ENCODE measurements at places on chromosomes 1 and 21.

DNA sequence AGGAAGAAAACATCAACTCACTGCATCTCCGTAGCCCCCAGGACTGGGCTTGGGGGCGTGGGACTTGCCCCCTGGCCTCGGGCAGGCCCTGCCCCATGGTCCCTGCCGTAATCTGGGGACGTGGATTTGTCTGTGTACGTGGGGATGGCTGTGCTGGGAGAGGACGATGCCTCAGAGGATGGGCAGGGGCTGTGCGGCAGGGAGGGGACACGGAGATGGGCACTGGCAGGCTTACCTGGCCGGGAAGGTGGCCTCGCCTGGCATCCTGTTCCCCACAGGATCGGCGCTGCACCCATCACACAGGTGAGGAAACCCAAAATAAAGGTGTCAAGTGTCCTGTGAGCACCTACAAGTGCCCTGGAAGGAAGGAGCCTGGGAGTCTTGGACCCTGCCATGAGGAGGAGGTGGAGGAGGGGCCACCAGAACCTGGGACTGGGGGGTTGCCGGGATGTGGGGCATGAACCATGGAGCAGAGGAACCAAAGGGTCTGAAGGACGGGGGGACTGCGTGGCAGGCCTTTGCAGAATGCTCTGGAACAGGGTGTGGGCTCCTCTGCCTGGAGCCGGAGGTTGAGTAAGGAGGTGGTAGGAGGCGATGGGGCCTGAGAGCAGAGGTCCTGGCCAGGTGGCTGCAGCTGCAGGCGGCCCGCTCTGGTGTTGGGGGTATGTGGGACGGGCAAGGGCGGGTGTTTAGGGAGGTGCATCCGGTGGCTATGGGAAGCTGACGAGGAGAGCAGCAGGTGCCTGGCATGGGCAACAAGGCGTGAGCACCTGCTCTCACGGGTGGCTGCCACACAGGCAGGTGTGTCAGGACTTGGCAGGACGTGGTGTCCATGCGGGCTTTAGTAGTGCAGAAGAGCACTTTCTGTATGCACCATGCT is 27.8 kb upstream of the LRRC3 start:
- no peak for DNase-seq

- no peak for DNase-seq
Measured at GRCh38 chr1:152777510-152778137, 2.7 kb downstream of the LCE1F start.

GRCh38 chr1:23927097-23927496 is 13.9 kb upstream of the CNR2 start:
- no peak for DNase-seq

DNA sequence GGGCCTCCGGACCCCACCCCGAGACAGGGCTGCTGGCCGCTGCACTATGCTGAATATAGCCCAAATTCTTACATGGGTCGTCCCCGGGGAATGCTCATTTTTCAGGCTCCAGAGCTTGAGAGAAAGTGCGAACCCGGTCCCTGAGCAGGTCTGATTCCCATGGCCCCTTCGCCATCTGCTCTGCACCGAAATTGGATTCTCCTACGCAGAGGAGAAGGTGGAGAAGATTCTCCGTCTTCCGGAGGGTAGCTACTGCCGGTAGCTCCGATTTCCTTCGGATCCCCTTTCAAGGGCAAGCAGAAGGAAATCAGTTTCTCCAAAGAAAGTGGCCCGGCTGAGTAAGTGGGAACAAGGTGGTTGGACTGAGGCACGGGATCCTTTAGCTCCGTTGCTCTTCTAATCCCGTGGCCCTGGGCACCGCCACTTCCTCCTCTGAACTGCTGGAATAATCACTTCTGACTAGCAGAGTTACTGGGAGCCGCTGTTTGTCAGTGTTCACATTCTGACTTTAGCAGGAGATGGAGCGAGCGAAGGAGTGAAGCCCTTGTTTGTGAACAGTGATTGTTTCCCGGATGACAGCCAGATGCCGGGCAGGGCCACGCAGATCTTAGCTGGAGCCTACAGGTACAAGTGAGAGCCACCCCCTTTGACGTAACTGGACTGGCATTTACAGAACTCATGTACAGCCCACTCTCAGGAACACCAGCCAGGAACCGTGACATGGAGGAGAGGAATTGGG is 1.1 kb upstream of the ZNF496 start:
- no peak for DNase-seq

GRCh38 chr1:182953826-182954225 is 860 bp upstream of the SHCBP1L start:
- DNase-seq = no peak

DNA sequence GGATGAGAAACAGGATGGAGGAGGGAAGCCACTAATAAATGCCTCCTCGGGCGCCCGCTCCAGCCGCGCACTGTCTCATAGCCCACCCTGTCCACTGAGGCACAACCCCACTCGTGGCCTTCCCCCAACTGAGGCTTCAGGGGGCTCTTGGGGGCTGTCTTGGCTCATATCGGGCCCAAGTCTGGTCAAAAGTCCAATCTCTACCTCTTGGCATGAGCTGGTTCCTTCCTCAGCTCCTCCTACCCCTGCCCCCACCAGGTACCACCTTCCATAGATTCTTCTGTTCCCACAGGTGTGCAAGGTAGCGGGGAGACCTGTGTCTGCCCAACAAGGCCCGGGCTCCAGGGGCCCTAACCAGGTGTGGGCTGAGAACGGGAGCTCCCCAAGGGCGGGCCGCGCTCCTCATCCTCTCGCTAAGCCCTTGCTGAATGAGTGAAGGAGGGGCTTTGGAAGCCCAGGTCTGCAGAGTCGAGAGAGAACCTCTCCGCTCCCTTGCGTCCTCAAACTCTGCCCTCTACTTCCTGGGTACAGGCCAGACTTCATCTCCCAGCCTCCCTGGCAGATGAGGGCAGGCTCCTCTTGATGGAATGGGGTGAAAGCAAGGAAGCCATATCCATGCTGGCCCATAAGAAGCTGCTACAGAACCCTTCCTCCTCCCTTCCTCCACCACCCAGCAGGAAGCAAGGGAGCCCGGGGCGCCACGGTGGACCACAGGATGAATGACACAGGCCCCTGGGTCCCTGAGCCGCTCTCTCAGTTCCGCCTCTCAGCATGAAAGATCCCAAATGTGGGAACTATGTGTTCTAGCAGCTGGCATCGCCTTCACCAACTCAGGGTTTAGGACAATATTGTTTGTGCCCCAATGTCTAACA is 74.7 kb downstream of the PSMG1 start:
- DNase-seq = no peak

DNA sequence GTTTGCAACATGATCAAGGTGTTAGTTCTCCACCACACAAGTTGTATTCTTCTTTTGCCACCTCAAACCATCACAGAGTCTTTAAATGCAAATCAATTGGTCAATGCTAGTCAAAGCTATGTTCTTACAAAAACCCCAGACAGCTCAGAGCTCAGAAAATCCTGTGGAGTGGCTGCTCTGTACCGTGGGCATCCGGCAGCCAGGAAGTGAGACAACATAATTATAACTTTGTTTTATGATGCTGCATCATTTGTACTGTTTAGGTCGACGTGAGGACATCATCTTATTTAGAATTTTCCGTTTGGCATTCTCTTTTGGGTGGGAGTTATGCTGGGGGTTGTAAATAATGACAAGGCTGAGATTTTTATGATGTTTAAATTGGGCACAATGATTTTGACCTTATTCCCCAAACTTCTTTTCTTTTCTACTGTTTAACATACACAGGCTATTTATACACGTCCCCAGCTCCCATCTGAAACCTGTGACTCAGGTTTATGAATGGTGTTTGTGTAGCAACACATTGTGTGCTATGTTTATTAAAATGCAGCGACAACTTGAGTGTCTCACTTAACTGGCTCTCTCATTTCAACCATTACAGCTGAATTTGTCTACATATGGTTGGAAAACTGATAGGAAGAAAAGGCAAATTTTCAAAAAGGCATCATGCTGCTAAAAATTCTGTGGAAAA is 124.0 kb downstream of the CNIH3 start:
- no peak for DNase-seq
